ENCODE measurements at places on chromosomes 2 and 18.

GRCh38 chr18:54444319-54444914 is 86.7 kb downstream of the C18orf54 start:
- DNase-seq = no peak

- no peak for DNase-seq
These were observed 13.1 kb upstream of the EPG5 start for GRCh38 chr18:45980229-45980628.

GRCh38 chr2:232482301-232483238 is 5.1 kb downstream of the ECEL1 start:
- no peak for DNase-seq

- DNase-seq = no peak
These were observed 8.7 kb downstream of the CYP26B1 start for GRCh38 chr2:72138921-72139381.

DNA sequence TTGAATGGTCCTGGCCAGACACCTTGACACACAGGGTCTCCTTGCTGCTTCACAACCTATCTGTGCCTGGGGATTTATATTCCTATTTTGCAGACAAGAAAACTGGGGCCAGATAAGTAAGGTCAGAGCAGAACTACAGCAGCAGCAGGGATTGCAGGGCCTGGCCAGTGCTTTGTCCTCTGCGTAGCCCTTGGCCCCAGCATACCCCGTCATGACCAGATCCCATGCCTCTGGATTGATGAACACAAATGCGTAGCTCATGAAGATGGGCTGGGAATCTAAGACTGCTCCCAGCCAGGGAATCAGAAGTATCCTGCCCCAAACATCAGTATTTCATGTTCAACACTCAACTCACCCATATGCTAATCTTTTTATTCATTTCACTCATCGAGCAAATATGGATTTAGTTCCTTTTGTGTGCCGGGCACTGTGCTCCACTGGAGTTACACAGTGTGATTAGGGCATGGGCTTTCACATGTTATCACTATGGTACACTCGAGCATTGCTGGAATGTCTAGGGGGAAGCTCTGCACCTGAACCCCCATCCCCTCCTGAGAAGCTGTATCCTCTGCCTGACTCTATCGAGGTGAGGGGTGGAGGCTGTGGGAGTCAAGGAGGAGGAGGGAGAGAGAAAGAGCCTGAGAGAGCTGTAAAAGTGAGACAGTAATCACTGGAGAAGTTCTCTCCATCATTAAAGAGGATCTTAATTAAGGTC is 143.3 kb downstream of the CYP26B1 start:
- no peak for DNase-seq

- DNase-seq = no peak
These were observed 84.2 kb upstream of the MAPK4 start for GRCh38 chr18:50475538-50476193.

- no peak for DNase-seq
These were observed 529.7 kb downstream of the DSC3 start for GRCh38 chr18:30512872-30513271.

DNA sequence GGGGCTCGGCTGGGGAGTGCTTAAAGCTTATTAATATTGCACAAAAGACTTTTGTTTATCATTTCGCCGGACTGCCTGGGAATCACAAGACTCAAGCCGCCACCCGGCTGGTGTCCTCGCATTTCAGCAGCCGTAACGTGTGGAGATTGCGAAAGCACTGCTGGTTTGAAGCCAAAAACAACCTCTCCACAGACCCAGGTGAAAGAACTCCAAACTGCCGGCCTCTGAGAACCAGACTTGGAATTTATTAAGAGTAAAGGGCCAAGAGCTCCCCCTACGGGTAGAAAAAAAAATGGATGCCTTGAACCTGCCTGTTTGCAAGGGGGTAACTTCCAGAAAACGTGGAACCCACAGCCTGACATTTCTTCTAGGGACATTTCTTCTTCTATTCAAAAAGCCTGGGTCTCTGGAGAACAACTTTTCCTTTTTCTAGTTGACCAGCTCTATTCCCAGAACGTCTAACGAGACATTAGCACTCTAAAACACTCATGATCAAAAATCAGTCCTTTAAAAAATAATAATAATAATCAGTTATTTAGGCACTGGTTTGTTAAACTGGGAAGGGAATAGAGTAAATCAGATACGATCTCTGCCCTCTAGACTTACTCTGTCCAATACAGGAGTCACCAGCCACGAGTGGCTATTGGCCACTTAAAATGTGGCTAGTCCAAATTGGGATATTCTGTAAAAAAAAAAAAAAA is 216.3 kb downstream of the C1D start:
- DNase-seq = peak; percentile 93

- DNase-seq = no peak
These were observed 609.5 kb downstream of the EPHA4 start for GRCh38 chr2:220962556-220962955.

DNA sequence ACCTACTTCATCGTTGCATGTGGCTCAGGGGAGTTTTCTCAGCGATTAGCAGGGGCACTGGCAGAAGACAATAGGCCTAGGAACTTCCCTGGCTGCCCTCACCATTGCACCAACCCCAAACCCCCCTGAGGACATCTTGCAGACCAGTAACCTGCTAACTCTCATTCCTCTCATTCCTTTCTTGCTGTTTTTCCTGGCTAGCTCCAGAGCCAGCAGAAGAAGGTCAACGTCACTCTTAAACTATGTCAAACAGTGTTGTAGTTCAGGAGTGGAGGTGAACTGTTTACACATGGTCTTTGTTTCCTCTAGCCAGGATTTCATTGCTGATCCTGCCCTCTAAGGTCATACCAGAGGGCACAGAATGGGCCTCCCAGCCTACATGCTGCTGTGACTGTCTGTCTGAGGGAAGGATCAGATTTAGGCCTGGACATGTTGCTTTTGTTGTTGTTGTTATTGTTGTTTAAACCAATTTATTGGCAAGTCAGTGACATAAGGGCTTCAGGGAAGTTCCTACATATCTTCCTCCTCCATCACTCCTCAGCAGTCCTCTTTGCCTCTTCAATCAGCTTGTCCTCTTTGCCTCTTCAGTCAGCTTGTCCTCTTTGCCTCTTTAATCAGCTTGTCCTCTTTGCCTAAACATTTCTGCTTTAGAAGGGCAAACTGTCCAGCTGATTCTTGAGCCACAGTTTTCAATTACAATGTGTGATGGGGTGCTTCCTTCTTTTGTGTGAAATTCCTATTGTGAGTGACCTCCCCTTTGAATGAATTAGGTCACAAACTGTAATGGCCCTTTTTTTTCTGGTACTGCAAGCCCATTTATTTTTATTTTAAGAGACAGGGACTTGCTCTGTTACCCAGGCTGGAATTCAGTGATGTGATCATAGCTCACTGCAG is 471.9 kb upstream of the TNP1 start:
- DNase-seq = no peak

GRCh38 chr2:223824301-223824700 is 13.1 kb downstream of the AP1S3 start:
- no peak for DNase-seq

- DNase-seq = no peak
These were observed 28.3 kb downstream of the MTHFD2 start for GRCh38 chr2:74226648-74227213.

DNA sequence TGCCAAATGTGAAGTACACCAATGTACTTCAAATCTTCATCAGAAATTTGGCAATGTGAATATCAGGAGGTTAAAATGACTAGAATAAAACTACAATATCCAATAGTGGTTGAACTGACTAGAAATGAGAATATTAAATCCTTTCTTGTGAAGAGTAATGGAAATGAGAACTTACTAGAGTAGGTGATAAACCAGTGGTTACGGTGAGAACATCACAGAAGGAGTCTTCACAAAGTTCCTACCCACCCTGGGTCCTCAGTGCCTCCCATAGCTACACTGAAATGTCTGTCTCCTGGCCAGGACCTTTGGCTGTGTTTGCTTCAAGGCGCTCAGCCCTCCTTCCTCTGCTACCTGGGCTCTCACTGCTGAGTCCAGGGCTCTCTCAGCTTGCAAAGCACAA is 289.7 kb downstream of the STK39 start:
- no peak for DNase-seq

GRCh38 chr2:138086576-138086975 is 122.3 kb downstream of the HNMT start:
- no peak for DNase-seq

DNA sequence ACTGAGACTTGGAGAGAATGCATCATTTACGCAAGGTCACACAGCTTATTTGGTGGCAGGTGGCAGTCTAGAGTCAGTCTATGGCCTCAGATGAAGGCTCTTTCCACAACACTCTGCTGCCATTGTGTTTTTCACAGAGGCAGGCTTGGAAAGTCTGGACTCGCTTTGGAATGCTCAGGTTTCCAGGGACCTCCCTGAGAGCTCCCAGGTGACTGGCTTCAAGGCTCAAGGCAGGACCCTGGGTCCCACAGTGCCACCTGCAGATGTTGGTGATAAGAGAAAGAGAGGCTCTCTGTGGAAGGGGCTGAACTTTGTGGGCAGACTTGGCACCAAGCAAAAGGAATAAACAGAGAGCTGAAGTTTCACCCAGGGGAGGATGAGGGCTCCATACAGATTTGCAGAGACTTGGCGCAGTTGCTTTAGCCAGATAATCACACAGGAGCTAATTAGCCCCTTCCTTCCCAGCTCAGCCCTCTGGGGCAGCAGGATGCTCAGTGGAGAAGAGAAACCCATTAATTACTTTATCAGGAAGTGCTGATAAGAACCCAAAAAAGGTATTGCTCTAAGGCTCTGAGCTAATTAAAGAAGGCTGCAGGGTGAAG is 103.5 kb downstream of the LBH start:
- peak; percentile 5 for DNase-seq

GRCh38 chr2:208501206-208501605 is 94.6 kb downstream of the PTH2R start:
- DNase-seq = peak; percentile 61

GRCh38 chr2:20214566-20215182 is 10.3 kb downstream of the SDC1 start:
- DNase-seq = no peak

DNA sequence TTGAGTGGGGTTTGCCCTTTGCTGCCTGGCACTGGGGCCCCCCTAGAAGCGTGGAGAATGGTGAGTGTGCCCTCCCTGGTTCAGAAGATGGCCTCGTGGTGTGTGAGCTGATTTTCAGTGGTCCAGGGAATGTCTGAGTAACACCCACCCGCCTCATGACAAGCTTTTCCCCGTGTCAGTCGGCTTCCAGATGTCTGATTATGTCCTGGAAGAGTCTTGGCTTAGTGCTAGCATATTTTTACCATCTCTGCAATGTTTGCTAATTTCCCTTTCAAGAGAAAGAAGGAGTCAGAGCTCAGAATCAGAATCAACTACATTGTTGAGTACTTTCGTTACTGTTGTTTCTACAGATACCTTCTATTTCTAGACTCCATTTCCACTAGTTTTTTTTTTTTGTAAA is 214.7 kb downstream of the SEPTIN10 start:
- DNase-seq = no peak

- DNase-seq = no peak
These were observed 116.4 kb upstream of the PPP1CB start for GRCh38 chr2:28635191-28635611.

- DNase-seq = no peak
These were observed 12.8 kb upstream of the SKOR2 start for GRCh38 chr18:47264308-47264700.

GRCh38 chr2:217836901-217837491 is 165.8 kb downstream of the TNS1 start:
- no peak for DNase-seq

DNA sequence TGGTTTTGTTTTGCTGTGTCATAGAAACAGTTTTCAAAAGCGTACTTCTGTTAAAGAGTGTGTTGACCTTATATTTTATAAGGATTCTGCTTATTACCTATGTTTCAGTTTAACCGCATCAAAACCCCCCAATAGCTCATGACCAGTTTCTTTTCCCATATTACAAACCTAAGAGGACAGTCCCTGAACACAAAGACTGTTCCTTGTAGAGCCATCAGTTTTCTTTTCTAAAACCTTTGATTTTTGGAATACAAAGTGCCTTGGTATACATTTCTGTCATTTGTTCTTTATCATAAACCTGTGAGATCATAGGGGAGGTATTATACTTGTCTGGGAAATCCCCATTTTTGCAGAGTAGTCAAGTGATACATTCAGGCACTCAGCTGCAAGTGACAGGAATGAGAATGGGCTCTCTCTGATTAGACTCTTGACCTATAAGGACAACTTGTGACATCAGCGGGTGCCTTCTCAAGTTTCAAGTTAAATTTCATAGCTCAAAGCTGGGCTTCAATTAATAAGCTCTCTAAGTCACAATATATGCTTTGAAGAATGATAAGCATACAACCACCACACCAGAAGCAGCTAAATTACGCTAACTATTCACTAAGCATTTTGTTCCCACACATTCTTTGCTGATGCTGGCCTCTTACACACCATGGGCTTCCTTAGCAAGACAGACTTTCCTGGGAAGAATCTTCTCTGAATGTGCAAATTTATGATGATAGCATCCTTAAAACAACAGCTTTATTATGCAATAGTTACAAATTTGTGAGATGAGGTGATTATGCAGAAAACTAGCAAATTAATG is 97.5 kb upstream of the CD302 start:
- no peak for DNase-seq

- DNase-seq = peak; percentile 37
These were observed 130.1 kb downstream of the MBP start for GRCh38 chr18:77002496-77002895.

DNA sequence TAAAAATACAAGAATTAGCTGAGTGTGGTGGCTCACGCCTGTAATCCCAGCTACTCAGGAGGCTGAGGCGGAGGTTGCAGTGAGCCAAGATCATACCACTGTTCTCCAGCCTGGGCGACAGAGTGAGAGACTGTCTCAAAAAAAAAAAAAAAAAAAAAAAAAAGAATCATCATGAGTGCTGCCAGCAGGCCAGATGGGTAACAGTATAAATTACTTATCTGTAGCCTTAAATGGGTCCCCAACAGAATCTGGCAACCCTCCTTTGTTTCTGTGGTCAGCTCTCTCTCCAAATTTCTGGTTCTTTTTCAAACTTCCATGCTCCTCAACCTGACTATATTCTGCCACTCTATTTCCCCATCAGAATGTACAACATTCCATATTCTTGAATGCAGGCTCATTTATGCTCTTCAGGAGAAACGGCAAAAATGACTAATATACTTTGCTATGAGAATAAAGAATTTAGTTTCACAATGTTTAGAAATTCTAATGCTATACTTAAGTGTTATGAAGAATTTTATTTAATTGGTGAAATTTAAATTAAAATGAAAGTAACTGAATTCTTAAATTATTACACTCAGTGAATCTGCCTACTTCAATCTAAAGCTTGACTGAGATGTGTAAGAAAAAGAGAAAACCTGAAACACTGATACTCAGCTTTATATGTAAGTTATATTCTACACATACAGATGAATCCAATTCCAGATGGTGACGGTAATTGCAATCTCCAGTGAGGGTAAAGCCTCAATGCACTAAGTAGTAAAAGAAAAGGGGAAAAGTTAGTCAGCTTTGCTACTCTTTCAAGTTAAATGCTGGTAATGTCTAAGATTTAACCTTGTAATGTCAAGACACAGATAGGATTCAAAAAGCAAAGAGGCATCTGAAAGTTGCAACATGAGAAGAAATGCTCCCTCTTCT is 24.8 kb downstream of the LPIN2 start:
- no peak for DNase-seq

DNA sequence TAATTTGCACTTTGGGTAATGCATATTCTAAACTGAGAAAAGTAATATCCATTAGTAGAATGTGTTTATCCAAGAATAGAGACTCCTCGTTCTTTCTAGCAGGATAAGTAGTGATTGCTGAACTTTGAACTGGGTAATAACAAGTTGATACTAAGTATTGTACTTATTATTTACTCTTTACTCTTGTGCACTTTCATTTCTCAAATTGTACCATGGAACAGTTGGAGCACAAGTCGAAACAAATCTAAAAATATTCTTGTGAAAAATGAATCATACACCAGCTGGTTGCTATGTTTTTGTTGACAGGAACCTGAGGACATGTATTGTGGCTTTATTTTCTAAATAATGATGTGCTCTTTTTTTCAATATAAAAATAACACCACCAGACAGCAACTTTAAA is 111.9 kb downstream of the RGPD3 start:
- no peak for DNase-seq

Measured in NCI-H2107 (cell line).